ENCODE measurements at places on chromosomes 11 and 22. TPM values are rescaled to one million over a fixed set of nuclear protein-coding genes. Genes with fewer than 3 reads are reported as not detected.
A peak's percentile ranks its signal among the peaks of the same experiment; 100 is the strongest.

DNA sequence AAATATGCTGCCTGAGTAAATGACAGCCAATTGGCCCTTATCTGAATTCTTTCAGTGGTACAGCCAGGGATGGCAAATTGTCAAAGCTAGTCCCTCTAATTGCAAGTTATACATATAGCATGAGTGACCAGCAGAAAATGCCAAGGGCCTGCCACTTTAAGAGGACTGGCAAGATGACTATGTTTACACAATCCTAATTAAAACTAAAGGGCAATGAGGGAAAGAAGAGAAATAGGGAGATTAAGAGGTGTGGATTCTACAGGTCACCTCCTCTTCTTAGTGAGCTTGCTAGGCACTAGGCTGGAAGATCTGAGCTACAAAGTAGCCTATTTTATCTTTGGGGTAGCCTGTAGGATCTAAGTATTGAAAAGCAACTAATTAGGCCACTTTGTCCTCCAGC, 13.5 kb downstream of the NUMA1 start:
- peak overlapping the region; percentile 95 for H3K27ac ChIP-seq
- H3K36me3 ChIP-seq, result no peaks in the 10 kb centered on the region
- H3K4me3 ChIP-seq, result no peak overlapping the region
- peaks cover 51% of the 10 kb centered on the region for H3K4me1 ChIP-seq

GRCh38 chr22:23984430-23984829, 4.5 kb downstream of the GSTT2 start:
- no peaks in the 10 kb centered on the region for H3K27me3 ChIP-seq
- H3K4me1 ChIP-seq, result no peaks in the 10 kb centered on the region
- no peaks in the 10 kb centered on the region for H3K36me3 ChIP-seq
- H3K4me3 ChIP-seq, result no peak overlapping the region
- peak; percentile 30 for DNase-seq

- H3K36me3 ChIP-seq, result 0 out of 2 replicates have a peak, but pooled peaks cover 9% of the 10 kb centered on the region
- H3K27me3 ChIP-seq, result no peaks in the 10 kb centered on the region
- peak overlapping the region; percentile 64 for H3K27ac ChIP-seq
- peaks cover 13% of the 10 kb centered on the region for H3K4me1 ChIP-seq
- peak; percentile 61 for DNase-seq
Measured at GRCh38 chr11:67120881-67121710, 2.0 kb downstream of the KDM2A start.

DNA sequence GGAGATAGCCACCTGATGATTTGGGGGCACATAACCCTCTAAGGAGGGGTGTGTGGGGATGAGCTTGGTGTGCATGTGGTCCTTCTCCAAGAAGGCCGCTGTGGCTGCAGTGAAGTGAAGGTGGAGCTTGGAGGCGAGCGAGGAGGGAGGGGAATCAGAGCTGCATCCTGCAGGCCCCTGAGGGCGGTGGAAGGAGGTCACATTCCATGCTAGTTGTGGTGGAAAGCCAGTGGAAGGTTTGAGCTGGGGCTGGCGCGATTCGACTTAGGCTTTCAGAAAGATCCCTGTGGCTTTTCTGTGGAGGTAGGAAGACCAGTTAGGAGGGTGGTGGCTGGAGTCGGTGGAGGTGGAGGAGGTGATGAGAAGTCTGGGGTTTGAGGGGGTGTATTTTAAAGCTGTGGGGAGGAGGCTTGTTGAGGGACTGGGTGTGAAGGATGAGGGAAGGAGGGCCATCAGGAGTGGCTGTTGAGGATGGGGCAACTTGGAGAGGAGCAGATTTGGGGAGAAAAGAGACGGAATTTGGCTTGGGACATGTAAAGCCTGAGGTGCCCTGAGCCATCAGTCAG, 62.0 kb downstream of the TBC1D22A start:
- no peak overlapping the region for H3K4me3 ChIP-seq
- no peak for DNase-seq
- no peak overlapping the region for H3K27ac ChIP-seq

GRCh38 chr22:35506259-35506570, 34.4 kb upstream of the RASD2 start:
- H3K4me1 ChIP-seq, result peaks cover 13% of the 10 kb centered on the region
- no peaks in the 10 kb centered on the region for H3K27me3 ChIP-seq
- no peak overlapping the region for H3K27ac ChIP-seq
- no peak overlapping the region for H3K4me3 ChIP-seq
- DNase-seq, result peak; percentile 27

- no peaks in the 10 kb centered on the region for H3K36me3 ChIP-seq
- H3K27me3 ChIP-seq, result no peaks in the 10 kb centered on the region
- DNase-seq, result no peak
Measured at GRCh38 chr11:35792846-35793192, 130.2 kb downstream of the TRIM44 start.

DNA sequence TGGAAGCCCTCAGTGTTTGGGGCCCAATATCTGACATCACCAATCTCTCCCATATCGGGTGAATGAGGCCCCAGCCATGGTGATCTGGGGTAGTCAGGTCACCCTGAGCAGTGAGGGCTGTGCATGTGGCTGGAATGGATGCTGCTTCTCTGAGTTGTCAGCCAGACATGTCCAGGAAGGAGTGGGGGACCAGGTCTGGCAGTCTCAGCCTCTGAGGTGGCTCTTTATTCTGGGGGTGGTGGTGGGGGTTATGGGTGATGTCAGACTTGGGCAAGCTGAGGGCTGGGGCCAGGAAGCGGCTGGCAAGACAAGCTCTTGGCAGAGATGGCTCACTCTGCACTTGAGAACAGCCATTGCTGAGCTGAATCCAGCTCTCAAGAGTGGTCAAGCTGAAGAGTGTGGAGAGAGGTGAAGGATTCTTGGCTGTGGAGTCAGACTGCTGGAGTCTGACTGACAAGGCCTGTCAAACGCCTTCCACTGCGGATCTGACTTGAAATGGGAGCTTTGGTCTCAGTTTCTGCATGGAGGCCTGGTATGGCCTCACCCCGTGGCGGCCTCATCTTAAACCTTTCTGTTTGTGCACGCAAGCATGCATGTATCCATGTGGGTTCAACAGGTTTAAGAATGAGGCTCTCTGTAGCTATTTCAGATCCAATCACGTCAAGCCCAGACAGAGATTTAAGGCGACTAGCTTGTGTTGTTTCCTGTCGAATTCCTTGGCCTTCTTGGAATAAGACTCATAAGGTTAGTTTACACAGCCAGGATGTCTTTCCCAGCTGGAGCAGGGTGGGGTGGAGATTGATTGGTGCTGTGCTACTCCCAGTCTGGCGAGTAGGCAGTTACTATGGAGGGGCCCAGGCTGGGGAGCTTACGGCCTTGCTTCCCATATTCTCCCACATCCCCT, 83.9 kb upstream of the TIMP3 start:
- peak overlapping the region; percentile 10 for H3K27ac ChIP-seq
- no peak overlapping the region for H3K4me3 ChIP-seq
- peaks cover 41% of the 10 kb centered on the region for H3K4me1 ChIP-seq
- H3K27me3 ChIP-seq, result no peaks in the 10 kb centered on the region

DNA sequence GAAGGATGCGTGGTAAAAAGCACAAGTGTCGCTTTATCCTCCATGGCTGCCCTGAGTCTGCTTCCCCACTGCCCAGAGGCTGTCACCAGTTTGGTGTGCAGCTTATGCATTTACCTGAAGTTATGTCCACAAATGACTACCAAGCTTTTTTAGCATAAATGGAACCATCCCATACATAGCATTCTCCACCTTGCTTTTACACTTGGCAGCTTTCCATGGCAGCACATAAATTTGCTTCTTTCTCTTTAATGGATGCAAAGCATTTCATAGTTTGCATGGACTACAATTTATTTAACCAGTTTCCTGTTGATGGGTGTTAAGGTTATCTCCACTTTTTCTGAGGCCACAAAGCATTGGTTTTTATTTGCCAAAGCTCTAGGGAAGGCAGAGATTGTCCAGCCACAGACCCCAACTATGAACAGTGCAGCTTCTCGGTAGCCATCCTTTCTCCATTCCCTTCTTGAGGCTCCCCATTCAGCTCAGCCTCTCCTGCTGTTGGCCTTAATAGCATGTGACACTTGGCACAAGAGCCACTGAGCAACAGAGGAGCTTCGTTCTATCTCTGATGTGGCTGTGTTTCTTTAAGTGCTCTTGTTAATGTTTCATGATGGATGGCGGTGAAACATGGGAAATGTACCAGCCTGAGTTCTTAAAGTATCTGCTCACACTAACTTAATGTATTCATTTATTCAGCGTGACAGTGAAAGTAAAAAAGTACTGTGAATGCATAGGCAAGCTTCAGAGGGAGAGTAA, 59.8 kb upstream of the NAV2 start:
- no peaks in the 10 kb centered on the region for H3K4me1 ChIP-seq
- DNase-seq, result no peak
- no peak overlapping the region for H3K27ac ChIP-seq
- no peak overlapping the region for H3K4me3 ChIP-seq
- H3K27me3 ChIP-seq, result no peaks in the 10 kb centered on the region

- no peaks in the 10 kb centered on the region for H3K36me3 ChIP-seq
- H3K4me1 ChIP-seq, result no peaks in the 10 kb centered on the region
Measured at GRCh38 chr11:41879214-41879613, 419.8 kb upstream of the LRRC4C start.

GRCh38 chr11:62544581-62545436, 1.8 kb downstream of the AHNAK start:
- DNase-seq, result peak; percentile 62
- no peaks in the 10 kb centered on the region for H3K27me3 ChIP-seq
- peak overlapping the region; percentile 96 for H3K4me3 ChIP-seq
- no peaks in the 10 kb centered on the region for H3K36me3 ChIP-seq
- H3K27ac ChIP-seq, result peak overlapping the region; percentile 81

- DNase-seq, result no peak
- H3K4me3 ChIP-seq, result no peak overlapping the region
- H3K27me3 ChIP-seq, result no peaks in the 10 kb centered on the region
- H3K36me3 ChIP-seq, result no peaks in the 10 kb centered on the region
- no peaks in the 10 kb centered on the region for H3K4me1 ChIP-seq
- H3K27ac ChIP-seq, result no peak overlapping the region
Measured at GRCh38 chr11:73034777-73035176, 107.3 kb downstream of the FCHSD2 start.

DNA sequence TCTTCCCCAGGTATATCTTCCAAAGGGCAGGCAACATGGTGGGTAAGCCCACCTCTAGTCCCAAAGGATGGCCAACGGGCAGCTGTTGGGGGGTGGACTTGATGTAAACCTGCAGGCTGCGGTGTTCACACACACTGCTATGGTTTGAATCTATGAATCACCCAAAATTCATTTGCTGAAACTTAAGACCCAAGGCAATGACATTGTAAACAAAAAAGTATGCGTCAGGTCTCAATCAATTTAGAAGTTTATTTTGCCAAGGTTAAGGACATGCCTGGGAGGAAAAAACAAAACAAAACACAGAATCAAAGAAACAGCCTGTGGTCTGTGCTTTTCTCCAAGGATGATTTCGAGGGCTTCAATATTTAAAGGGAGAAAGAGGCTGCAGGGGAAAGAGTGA, 18.3 kb downstream of the RCN1 start:
- H3K27me3 ChIP-seq, result no peaks in the 10 kb centered on the region
- no peak for DNase-seq
- H3K36me3 ChIP-seq, result peaks cover 12% of the 10 kb centered on the region
- no peak overlapping the region for H3K4me3 ChIP-seq
- H3K4me1 ChIP-seq, result no peaks in the 10 kb centered on the region

DNA sequence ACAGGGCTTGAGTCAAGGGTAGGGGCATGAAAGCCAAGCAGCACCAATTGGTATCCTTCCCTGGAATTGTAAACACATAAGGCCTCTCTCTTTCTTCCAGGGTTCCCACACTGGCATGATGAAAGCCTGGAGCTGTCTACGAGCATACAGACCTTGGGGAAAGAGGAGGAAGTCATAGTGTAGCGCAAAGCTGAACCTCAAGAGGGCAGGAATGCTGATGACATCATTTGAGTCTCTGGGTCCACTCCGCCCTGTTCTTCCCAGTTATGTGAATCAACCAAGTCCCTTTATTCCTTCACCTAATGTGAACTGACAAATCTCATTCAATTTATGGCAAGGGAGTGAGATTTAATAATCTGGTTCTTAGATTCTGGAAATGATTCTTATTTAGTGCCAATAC, 266.4 kb upstream of the NCAM1 start:
- DNase-seq, result peak; percentile 21
- H3K27ac ChIP-seq, result no peak overlapping the region
- no peaks in the 10 kb centered on the region for H3K27me3 ChIP-seq
- no peaks in the 10 kb centered on the region for H3K36me3 ChIP-seq
- no peaks in the 10 kb centered on the region for H3K4me1 ChIP-seq

DNA sequence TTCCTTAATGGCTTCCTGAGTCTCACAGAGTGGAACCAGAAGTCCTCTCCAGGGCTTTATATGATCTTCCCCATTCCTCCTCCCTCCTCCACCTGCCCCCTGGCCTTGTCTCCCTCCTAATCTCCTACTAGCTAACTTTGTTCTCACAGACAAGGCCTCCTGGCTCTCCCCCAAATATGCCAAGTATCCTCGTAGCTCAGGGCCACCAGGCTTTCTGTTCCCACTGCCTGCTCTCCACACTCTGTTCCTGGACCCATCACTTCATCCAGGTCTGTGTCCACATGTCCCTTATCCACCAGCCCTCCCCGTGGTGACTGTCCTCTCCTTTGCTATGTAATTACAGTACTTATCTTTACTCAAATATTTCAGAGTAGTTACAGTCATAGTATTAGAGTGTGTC, 23.2 kb upstream of the LMO1 start:
- H3K4me3 ChIP-seq, result no peak overlapping the region
- peaks cover 22% of the 10 kb centered on the region for H3K27me3 ChIP-seq
- DNase-seq, result no peak
- H3K4me1 ChIP-seq, result no peaks in the 10 kb centered on the region

- no peaks in the 10 kb centered on the region for H3K4me1 ChIP-seq
- H3K27me3 ChIP-seq, result no peaks in the 10 kb centered on the region
- no peaks in the 10 kb centered on the region for H3K36me3 ChIP-seq
- no peak overlapping the region for H3K4me3 ChIP-seq
- no peak overlapping the region for H3K27ac ChIP-seq
- no peak for DNase-seq
Measured at GRCh38 chr22:42300259-42301076, 30.0 kb upstream of the TCF20 start.

- no peaks in the 10 kb centered on the region for H3K36me3 ChIP-seq
- H3K27ac ChIP-seq, result no peak overlapping the region
- no peak overlapping the region for H3K4me3 ChIP-seq
- no peaks in the 10 kb centered on the region for H3K4me1 ChIP-seq
- DNase-seq, result no peak
Measured at GRCh38 chr11:133573081-133573480, 40.8 kb upstream of the OPCML start.

GRCh38 chr11:127252321-127252720, 251.8 kb upstream of the KIRREL3 start:
- no peak for DNase-seq
- no peaks in the 10 kb centered on the region for H3K4me1 ChIP-seq

TEX54 gene
- not detected for polyA plus RNA-seq

MYEOV gene
- 8.7 TPM for polyA plus RNA-seq

ZNF202 gene
- 4.5 TPM for polyA plus RNA-seq

ZBTB16 gene
- not detected for polyA plus RNA-seq

FAM111A gene
- 31.6 TPM for polyA plus RNA-seq

PDE2A gene
- 1.0 TPM for polyA plus RNA-seq

CADM1 gene
- polyA plus RNA-seq, result 0.83 TPM

LGALS1 gene
- 6,984 TPM for polyA plus RNA-seq
